Effector memory CD4-positive, alpha-beta T cell (primary cell): ENCODE measurements at places on chromosomes 2 and 18.

GRCh38 chr18:23673725-23674124 is 11.0 kb upstream of the ANKRD29 start:
- DNase-seq = no peak

GRCh38 chr2:73237168-73237567 is 3.1 kb downstream of the CCT7 start:
- DNase-seq = no peak

DNA sequence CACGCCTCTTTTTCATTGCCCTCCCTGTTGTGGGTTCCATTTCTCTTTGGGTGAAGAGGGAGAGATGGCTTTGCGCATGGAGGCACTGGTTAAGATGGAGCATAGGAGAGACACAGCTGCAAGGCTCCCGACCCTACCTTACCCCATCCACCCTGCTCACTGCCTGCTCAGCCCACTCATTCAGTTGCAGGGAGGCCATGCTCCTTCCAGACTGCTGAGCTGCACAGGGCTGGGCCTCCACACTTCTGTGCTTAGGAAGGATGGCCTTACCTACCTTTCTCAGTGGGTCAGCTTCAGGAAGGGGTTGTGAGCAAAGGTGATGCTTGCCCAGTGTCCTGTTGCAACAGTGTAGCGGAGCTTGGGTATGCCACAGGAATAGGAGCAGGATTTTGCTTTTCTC is 127.8 kb downstream of the CTIF start:
- no peak for DNase-seq

DNA sequence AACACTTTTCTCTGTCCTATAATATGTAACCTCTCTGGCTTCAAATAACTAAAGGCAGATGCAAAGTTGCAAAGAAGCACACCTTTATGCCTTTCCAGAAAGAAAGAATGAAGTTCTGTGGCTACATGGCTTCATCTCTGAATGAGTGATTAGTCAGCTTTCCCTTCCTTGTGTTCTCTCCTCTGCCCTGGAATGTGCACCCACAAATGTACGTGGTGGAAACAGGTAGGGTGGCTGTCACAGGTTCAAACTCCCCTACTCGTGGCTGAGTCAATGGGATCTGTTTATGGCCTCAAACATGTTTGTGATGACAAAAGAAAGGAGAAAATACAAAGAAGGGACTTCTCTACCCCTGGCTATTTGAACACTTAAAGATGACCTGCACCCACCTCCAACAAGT is 55.5 kb upstream of the ACVR2A start:
- DNase-seq = no peak

DNA sequence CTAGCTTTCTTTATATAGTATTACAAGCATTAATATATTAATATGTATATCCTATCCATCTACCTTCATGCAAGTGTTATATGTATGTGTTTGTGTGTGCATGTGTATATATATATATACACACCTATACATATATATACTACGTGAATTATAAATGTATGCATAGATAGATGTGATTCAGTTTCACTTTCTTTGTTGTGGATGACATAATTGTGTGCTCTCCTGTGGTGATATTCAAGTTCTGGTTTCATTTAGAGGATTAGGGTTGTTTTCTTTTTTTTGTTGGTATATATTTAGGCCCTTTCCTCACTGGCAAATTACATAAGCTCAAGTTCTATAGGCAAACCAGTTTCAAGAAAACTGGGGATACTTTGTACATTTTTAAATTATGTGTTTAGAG is 225.7 kb upstream of the FANCL start:
- no peak for DNase-seq

DNA sequence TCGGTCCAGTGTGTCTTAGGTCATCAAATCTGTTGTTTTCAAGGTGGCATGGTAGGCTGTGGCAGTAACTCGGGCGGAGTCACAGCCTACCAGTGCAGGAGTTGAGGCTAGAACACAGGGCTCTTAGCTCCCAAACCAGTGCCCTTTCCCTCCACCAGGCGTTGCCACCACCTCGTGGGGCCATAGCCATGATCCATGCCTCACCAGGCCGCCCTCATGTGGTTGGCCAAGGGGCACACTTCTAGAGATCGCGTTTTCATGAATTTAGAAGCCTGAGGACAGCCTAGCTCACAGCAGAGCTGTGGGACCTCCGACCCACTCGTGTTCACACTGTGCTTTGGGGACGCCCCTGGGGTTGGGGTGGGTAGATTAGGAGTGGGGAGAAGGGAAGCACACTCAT is 10.6 kb downstream of the SEC11C start:
- no peak for DNase-seq

- no peak for DNase-seq
Observed at GRCh38 chr18:62739911-62740310, 24.6 kb downstream of the PHLPP1 start.

- DNase-seq = no peak
Observed at GRCh38 chr2:159136391-159136790, 150.1 kb downstream of the WDSUB1 start.

- no peak for DNase-seq
Observed at GRCh38 chr2:54189539-54189938, 66.5 kb downstream of the TSPYL6 start.

GRCh38 chr2:152303951-152304350 is 31.0 kb upstream of the FMNL2 start:
- DNase-seq = no peak

- DNase-seq = no peak
Observed at GRCh38 chr18:79912409-79912991, 39.0 kb downstream of the SLC66A2 start.
